OCI-LY7 (cell line): ENCODE measurements at places on chromosomes 16 and 17.

DNA sequence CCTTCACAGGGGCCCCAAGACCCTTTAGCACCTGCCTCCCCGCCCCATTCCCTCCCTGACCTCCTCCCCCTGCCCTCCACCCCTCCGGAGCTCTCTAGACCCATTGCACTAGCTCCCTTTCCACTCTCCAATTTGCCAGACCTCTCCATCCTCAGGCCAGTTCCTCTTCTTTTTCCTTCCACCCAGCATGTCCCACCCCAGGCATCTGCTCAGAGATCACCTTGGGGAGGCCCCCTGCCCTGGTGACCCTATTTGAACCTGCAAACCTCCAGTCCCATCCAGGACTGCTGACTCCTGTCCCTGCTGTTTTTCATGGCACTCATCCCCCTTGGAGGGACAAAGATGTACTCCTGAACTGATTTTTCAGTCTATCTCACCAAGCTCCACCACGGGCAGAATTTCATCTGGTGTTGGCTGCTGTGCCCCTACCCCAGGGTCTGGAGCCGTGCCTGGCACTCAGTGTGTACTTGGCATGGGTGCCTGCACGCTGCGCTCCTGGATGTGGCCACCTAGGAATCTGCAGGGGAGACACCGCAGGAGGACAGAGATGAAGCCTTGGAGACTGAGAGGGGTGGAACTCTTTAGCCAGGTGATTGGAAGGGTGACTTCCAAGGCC, 85.6 kb upstream of the CACNG5 start:
- no peak for DNase-seq

DNA sequence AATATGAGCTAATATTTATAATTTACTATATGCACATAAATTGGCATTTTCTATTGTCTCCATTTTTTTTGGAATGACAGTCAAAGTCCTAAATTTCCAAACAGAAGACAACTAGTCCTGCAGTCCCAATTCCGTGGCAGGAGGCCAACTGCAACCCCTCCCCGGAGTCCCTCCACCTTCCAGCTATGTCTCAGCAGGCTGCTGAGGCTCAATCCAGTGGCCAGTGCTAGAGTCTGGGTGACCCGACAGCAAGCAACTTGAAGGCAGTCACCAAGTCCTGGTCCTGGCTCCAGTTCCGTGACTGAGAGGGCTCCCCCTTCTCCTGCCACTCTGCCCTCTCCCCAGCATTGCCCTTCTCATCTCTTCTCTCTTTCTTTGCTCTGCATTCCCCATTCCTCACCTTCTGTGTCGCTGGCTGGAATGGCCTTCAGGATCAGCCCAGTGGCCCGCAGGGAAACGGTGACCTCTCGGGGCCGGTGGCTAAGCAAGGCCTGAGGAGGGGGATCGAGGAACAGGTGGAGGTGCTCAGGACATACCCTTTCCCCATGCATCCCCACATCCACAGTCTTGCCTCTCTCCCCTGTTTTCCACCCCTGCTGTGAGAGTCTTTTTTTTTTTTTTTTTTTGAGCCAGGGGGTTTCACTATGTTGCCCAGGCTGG, 22.4 kb upstream of the MFSD6L start:
- no peak for DNase-seq

DNA sequence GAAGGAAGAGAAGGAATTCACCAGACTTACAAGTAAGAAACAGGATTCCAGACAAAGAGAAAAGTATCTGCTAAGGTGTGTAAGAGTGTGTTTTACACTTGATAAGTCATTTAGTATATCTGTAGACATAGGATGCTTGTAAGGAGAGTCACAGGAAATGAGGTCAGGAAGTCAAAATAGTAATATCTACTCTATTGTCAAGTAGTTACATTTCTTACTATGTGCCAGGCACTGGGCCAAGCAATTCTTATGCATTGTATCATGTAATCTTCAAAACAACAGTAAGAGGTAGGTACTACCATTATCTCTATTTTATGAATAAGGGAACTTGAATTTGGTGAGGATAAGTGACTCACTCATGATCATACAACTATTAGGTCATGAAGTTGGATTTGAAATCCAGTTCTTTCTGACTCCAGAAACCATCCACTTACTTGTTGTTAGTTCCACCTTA, 129.1 kb downstream of the SNX11 start:
- DNase-seq, result no peak

- peak; percentile 56 for DNase-seq
Measured at GRCh38 chr16:31875112-31875803, 1.7 kb downstream of the ZNF267 start.

DNA sequence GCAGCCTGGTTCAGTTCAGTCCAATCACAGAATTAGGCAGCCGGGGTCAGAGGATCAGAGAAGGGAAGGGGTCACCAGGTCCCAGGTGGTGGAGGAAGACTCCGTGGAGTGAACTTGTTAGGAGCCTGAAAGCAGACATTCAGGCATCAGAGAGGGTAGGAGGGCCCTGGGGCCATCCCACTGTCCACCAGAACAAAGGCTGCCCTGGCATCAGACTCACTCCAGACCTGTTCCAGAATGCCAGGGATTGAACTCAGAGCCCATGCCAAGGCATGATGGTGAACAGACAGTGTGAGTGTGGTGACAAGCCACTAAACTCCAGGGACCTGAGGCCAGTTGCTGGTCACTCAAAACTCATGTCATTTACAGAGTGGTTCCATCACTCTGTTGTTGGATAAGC, 37.6 kb downstream of the B4GALNT2 start:
- no peak for DNase-seq

- DNase-seq, result no peak
Measured at GRCh38 chr16:30740364-30741251, 7.6 kb upstream of the PHKG2 start.

- DNase-seq, result no peak
Measured at GRCh38 chr16:80300456-80300855, 240.3 kb upstream of the DYNLRB2 start.

DNA sequence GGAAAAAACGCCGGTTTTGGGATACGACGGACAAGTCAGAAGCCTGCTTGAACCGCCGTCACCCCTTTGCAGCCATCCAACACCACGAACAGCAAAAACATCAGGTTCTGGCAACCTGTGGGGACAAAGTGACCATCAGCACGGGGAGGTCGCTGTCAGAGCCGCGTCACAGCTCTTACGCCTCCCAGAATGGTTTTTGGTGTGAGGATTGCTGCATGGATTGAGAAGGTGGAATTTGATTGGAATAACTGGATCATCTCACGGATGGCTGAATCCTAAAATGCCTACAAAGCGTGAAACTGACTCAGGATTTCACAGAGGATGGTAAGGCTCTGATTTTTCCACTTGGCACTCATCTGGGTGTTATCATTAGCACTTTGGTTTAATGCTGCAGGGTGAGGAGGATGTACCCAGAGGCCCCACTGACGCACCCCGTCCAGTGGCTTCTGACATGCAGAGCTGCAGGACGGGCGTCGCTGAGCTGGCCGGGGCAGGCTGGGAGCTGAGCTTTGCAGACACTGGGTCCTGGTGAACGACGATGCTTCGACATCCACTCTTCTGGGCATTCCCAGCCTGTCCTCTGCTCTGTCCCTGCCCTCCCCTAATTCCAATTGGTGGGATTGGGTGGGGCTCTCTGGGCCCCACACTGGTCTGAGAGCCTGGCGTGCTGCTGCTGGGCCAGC, 73.4 kb upstream of the CREBBP start:
- DNase-seq, result no peak

DNA sequence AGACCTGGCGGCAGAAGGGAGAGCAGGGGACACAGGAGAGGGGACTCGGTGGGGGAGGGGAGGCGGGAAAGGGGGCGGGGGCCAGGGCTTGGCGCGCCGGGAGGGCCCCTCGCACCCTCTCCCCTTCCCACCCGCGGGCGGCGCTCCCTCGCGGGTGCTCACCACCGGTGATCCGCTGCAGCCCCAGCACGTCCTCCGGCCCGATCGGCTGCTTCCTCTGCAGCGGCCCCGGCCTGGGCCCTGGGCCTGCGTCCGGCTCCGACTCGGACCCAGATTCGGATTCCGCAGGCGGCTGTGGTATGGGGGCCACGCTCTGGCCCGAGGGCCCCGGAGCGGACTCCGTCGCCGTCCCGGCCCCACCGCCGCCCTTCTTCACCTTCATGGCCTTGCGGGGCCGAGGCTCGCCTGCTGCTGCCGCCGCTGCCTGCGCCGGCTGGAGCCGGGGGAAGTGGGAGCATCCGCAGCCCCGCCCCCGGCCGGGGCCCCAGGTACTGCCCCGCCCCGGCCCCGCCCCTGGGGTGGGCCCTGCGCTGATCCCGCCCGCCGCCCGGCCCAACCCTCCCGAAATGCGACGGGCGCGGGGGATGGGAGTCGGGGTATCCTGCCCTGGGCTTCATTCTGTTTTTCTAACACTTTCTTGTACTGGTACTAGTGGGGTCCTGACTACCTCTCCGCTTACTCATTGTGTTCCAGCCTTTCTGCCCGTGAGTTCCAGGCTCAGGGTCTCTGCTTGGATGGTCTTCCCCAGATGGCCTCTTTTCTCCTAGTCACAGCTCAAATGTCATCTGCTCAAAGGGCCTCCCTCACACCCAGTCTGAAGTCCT, at the start of gene UNC119:
UNC119 (minus strand) TSS at position 449 of the 824 bp plus-strand sequence; CDS start at position 382, 67 bp downstream.
- peak; percentile 86 for DNase-seq

- no peak for DNase-seq
Measured at GRCh38 chr16:86171329-86171728, 272.4 kb downstream of the IRF8 start.

- peak; percentile 44 for DNase-seq
Measured at GRCh38 chr17:1915889-1916288, 86.1 kb downstream of the RPA1 start.

DNA sequence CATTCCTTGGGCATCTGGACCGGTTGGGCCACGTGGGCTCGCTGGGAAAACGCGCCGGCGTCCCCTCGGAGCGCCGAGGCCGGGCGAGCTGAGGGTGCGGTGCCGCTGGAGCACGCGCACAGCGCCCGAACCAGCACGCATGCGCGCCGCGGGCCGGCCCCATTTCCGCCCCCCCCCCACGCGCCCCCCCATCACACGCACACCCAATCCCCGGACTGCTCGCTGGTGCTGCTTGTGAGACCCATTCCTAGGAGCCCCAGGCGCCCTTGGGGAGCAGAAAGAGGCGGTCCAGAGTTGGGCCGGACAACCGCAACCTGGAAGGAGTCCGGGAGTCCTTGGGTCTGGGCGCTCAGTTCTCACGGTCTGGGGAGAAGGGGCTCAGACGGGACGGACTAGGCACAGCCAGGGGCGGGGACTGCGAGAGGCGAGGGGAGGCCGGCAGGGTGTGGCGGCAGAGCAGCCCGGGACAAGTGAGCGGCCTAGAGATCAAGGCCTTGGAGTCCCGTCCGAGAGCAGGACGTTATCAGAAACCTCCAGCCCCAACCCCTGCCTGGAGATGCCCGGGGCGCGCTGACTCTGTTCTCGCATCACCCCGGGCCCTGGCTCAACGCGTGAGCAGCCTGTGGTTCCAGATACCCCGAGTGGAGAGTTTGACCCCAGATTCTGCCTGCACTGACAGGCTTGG, 6.0 kb upstream of the CBX8 start:
- DNase-seq, result no peak

DNA sequence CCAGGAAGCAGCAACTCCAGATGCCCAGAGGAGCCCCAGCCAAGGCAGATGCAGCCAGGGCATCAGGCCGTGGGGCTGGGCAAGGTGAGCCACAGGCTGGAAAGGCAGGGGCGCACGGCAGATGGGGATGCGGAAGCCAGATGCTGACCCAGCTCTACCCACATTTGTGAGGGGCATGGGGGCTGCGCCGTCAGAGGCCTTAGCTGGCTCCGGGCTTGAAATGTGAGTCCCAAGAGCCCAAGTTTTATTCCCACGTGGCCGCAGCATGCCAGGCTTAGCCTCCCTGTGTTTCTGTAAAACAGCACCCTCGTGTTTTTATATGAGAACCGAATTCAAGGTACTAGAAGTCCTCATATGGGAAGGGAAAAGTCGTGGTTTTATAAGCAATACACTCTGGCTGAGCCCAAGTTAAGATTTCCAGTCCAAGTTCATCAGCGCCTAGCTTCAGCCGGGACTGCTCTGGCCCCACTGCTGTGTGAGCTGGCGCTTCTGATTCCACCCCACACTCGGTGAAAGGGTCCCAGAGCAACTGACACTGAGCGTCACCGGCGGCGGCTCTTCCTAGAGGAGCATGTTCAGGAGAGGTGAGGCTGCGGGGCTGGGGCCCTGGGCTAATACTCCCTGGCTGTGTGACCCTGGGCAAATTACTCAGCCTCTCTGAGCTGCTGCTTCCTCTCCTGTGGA, 6.7 kb upstream of the C16orf95 start:
- DNase-seq, result no peak

DNA sequence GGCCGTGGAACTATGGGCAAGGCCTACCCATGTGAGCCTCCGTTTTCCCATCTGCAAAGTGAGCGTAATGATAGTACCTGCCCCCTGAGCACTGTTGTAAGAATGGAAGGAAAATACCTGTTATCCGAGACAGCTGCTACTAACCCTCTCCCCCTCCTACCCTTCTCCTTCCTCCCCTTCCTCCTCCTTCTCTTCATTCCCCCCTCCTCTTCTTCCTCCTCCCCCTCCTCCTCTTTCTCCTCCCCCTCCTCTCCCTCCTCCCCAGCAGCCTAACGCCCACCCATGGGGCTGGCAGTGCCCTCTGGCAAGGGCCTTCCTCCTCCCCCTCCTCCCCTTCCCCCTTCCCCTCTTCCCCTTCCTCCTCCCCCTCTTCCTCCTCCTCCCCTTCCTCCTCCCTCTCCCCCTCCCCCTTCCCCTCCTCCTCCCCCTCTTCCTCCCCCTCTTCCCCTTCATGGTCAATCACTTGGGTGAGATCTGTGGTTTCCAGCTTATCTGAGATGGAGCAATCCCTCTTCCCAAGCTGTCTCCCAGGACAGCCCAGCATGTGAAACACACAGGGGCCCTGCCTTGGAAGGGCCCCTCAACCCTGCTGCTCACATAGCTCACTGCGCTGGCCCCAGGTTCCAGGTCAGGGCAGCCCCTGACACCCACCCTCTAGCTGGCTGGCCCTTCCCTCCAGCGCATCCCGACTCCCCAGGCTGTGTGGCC, 6.4 kb downstream of the ZFPM1 start:
- no peak for DNase-seq

DNA sequence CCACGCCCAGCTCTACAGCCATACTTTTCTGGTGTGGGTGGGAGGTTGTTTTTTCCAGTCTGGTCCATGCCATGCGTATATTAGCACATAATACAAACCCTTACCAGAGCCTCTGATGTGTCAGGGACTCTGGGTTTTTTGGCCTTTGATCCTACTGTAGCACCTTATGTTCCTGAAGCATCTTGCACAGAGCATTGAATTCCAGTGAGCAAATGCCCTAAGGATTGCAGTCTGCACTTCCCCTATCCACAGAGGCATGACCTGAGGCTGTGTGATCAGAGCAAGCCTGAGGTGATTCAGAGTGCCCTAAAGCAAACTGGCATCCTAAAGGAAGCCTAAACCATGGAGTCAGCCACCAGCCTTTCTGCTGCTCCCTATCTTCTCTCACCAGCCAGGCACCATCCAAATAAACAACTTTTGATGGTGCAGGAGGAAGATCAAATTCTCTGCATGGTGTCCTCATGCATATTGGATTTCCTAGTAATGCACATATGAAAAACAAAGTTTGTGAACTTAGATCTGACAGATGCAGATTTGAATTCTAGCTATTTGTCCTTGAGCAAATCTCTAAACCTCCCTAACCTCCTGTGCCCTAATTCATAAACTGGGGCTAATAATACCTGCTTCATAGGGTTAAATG, 41.2 kb upstream of the HAS3 start:
- DNase-seq, result no peak

DNA sequence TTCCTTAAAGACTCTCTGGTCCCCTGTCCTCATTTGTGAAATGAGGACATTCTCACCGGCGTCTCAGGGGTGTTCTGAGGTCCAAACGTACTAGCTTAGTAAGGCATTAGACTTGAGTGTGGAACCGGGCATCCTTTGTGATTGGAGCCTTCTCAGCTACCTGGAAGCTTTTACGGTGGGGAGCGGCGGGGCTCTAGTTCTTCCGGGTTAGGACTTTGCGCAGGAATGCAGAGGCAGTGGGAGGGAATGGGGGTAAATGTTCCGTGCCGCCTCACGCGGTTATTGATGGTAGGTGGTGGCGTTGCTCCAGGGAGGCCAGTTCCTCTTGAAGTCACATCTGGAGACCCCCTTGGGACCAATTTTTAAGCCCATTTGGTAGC, 113.6 kb downstream of the SNX29 start:
- DNase-seq, result no peak
